Suprapubic skin (tissue), 4 donors: ENCODE measurements at places on chromosomes 1 and 21. TPM values are rescaled to one million over a fixed set of nuclear protein-coding genes. Genes with fewer than 3 reads are reported as not detected.

GRCh38 chr1:98288494-98288893 is 367.7 kb upstream of the DPYD start:
- no peak for DNase-seq
- no peak overlapping the region for H3K27ac ChIP-seq
- no peaks in the 10 kb centered on the region for H3K36me3 ChIP-seq
- H3K27me3 ChIP-seq: no peaks in the 10 kb centered on the region

GRCh38 chr1:30988045-30988444 is 77.5 kb downstream of the PUM1 start:
- peaks cover 20% of the 10 kb centered on the region for H3K36me3 ChIP-seq
- no peak for DNase-seq
- H3K27ac ChIP-seq: no peak overlapping the region
- H3K4me1 ChIP-seq: peaks cover 39% of the 10 kb centered on the region
- no peaks in the 10 kb centered on the region for H3K27me3 ChIP-seq
- no peak overlapping the region for H3K4me3 ChIP-seq

GRCh38 chr1:164272156-164272555 is 286.8 kb upstream of the PBX1 start:
- no peak overlapping the region for H3K27ac ChIP-seq
- no peaks in the 10 kb centered on the region for H3K4me1 ChIP-seq
- no peaks in the 10 kb centered on the region for H3K36me3 ChIP-seq
- no peak for DNase-seq
- no peak overlapping the region for H3K4me3 ChIP-seq

- no peaks in the 10 kb centered on the region for H3K27me3 ChIP-seq
- H3K4me3 ChIP-seq: no peak overlapping the region
- DNase-seq: no peak
- no peaks in the 10 kb centered on the region for H3K36me3 ChIP-seq
- no peaks in the 10 kb centered on the region for H3K4me1 ChIP-seq
Observed at GRCh38 chr1:213381572-213382084, 330.6 kb downstream of the RPS6KC1 start.

Gene C1orf185
- total RNA-seq: not detected

Gene PLA2G2F
- total RNA-seq: 33.8 TPM
